Urinary bladder (tissue), 4 donors: ENCODE measurements at places on chromosomes 7 and 10. TPM values are rescaled to one million over a fixed set of nuclear protein-coding genes. Genes with fewer than 3 reads are reported as not detected.

DNA sequence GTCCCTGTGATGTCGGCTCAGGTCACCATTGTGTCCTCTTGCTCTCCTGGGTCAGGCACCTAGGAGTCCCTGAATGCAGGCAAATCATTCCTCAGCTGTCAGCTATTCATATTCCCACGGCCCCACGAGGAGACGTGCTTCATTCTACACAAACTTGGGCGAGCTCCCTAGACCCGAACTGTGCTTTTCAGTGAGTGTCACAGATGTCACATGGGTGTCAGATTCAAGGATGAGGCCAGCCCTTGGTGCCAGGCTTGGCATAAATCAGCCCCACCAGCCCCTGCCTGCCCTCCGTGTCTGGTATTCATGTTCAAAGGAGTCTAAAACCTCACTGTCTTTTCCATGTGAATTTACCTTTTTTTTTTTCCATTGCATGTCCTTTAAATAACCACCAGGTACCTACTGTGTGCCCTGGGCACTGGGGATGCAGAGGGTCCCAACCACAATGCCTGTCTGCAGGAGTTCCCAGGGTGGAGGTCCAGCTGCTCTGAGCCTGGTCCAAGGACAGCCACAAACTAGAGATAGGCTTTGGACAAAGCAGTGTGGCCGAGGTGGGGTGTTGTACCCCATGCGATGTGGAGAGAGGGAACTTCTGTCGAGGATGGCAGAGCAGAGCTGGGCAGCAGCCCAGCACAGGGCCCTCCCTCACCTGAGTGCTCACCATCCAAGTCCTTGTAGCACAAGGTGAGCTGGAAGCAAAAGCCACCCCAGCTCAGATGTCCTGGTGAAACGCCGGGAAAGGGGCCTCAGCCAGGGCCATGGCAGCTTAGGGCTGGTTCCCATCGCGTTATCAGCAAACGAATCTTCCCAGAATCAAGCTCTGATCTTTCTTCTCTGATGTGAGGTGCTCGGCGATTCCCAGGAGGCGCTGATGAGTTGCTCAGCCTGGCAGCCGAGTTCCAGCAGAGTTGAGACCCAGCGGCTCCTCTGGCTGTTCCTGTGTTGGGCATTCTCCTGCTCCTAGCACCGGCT is 611.9 kb downstream of the PTPRN2 start:
- DNase-seq = no peak

GRCh38 chr7:128174386-128174785 is 66.7 kb upstream of the LEP start:
- no peak for DNase-seq

DNA sequence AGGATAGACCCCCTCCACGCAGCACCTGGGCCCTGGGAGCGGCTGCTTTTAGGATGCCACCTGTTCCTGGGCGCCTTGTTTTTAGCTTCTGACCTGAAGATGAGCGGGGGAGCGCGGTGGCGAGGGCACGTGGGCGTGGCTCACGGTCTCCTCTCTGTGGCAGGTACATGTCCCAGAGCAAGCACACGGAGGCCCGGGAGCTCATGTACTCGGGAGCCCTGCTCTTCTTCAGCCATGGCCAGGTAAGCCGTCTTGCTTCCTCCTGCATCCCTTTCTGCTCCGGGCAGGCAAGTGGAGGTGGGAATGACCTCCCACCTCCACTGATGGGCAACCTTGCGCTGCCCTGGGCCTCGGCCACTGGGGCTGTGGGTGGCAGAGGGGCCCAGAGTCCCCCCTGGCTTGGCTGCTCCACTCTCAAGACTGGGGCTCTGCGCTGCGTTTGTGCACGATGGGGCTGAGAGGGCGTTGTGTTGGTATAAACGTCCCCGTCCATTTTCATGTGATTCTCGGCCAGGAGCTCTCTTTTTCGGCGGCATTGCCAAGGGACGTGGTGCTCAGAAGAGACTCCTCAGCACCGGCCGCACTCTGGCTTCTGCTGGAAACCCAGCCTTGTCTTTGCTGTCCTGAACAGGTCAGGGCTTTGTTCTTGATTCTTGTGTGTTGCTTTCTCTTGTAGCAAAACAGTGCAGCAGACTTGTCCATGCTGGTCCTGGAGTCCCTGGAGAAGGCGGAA is 9.7 kb downstream of the GET4 start:
- no peak for DNase-seq

DNA sequence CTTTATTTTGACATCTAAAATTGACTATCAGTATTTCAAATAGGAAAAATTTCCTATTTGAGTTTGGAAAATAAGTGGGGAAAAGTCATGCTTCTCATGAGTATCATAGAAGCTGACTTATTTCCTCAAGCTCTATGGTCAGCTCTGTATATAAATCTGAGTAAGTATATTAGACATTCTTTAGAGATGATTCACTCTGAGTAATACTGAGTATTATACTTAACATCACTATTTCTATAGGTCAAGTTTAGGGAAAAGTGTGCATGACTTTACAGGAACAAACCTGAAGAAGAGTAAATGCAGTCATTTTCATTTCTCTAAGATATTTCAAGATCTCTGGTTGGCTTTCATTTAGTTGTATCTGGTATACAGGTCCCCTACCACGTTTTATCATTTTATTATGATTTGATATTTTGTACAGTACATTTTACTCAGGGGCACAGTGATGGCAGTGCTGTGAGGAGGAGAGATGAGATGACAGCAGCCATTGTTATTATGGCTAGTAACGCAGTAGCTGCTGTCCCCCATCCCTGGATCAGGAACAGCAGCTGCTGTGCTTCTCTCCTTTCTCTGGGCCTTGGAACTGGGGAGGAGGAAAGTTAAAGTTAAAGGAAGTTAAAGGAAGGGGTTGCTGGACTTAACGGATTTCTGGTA is 15.2 kb downstream of the SND1 start:
- no peak for DNase-seq

GRCh38 chr7:7851381-7851780 is 117.2 kb upstream of the GLCCI1 start:
- no peak for DNase-seq

GRCh38 chr7:152073352-152073751 is 47.9 kb downstream of the GALNT11 start:
- no peak for DNase-seq

DNA sequence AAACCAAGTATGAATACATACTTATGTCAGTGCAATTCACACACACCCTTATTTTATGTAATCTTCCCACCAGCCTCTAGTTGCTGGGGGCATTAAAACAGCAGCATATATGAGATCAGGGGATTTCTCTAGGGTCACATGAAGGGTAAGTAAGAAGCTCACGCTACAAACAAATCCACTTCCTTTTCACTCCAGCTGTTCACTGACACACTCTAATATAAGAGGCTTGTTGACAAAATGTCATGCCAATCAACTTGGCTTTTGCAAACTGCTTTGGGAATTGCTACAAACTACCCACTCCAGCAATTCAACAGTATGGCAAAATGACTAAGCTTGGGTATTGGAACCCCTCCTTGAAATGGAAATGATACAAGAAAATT is 10.3 kb downstream of the FAM3C start:
- no peak for DNase-seq

DNA sequence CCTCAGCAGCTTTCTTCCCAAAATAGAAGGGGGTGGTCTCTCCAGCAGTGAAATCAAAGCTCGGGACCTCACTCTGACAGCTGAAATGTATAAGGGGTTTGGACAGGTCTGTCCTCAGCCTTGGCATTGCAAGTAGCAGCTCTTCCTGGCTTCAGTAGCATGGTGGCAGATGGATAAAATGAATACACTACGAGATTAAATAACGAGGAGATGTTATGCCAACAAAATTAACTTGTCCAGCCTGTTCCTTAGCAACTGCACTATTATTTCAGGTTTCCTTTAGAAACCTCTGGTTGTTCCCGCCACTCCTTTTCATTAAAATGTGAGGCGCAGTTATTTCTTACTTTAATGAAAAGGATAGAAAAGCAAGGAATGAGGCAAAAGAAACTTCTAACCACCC is 24.9 kb downstream of the PRLHR start:
- no peak for DNase-seq

- no peak for DNase-seq
Observed at GRCh38 chr7:100673942-100674410, 436 bp downstream of the GNB2 start.

GRCh38 chr7:55235801-55236200 is 129.3 kb upstream of the LANCL2 start:
- no peak for DNase-seq

DNA sequence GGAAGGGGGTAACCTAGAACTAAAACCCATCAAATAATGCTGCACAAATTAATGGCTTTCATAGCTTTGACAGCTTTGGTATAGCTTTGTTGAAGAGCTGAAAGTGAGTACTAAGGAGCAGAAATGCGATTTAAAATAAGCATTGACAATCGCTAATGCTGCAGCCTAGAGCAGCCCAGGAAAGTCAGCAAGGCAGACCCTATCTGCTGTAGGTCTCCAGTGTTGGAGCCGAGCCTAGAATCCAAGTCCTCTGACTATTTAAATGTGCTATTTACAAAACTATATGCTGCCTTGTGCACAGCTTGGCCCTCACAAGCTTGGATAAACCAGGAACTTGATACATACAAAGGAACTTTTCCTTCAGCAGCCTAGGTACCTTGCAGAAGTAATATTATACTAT is 64.9 kb upstream of the ASAH2 start:
- DNase-seq = no peak

DNA sequence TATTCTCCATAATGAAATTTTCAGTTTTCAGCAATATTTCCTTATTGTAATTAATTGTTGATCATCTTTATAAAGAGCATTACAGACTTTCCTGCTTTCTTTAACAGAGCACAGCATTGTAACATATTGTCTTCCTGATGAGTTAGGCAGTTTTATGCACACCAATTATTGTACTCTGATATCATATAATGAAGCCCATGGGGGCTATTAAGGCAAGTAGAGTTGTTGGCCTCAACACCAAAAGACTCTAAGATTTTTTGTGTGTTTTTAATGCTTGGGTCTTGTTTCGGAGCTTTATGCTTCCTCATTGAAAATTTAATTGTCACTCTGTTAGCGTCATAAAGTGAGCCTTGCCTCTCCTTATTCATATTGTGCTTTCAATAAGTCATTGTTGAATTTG is 49.2 kb upstream of the ARID5B start:
- DNase-seq = no peak

DNA sequence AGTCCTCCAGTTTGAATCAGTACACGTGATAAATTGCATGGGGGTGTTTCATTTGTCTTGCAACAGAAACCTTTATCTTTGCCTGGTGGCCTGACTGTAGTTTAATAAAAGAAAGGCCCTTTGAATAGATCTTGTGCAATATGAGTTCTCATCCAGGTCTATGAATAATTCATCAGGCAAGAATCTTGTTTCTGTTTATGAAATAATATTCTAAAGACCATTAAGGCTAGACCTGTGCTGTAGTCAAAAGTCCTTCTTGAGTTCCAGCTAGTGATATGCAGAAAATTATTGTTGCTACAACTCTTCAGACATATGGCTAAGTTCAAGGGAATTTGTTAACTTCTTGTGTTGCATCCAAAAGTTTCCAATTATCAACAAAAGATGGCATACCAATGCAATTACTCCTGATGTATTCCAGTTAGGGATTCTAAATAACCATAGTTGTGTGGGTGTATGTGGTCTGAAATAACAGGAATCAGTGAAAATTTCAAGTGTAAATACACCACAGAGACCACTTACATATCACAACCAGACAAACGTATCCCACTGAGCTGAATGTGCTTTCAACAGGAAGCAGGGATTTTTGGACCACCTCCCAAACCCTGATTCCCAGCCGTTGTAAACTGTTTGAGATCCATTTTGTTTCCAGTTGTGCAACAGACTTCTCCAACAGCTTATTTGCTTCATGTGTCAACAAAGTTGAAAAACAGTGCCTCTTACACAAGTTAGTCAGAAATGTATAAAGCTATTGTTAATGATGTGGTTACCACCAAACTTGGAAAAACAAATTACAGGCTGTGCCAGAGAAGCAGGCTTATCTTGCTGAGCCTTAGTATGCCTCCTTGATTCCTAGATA is 54.7 kb upstream of the BICC1 start:
- DNase-seq = no peak

Gene CASTOR2
- 1.3 TPM for polyA plus RNA-seq

Gene KCND2
- polyA plus RNA-seq = 0.20 TPM

Gene NPY4R2
- polyA plus RNA-seq = not detected

Gene FBXO24
- polyA plus RNA-seq = 0.57 TPM

Gene PNLIP
- 0.11 TPM for polyA plus RNA-seq
